ENCODE measurements at places on chromosomes 6 and 20. TPM values are rescaled to one million over a fixed set of nuclear protein-coding genes. Genes with fewer than 3 reads are reported as not detected.

DNA sequence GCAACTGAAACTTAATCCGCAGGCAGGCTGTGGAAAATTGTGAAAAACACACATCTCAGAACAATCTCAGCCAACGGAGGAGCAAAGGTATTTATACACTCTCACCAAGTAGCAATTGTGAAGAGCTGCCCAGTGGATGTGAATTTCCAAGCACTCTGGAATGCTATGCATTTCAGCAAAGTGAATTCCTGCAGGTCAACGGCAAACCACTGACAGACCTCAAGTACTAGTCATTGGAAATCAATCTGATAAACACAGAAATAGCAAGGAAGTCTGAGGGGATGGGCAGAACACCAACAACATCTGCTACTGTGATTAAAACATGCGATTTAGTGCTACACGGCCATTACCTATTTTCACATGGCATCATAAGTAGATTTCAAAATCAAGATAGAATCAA is 429.1 kb downstream of the HTR1B start:
- peak; percentile 84 for DNase-seq
- no peaks in the 10 kb centered on the region for H3K36me3 ChIP-seq
- H3K27me3 ChIP-seq, result no peaks in the 10 kb centered on the region
- H3K27ac ChIP-seq, result peak overlapping the region; percentile 14

DNA sequence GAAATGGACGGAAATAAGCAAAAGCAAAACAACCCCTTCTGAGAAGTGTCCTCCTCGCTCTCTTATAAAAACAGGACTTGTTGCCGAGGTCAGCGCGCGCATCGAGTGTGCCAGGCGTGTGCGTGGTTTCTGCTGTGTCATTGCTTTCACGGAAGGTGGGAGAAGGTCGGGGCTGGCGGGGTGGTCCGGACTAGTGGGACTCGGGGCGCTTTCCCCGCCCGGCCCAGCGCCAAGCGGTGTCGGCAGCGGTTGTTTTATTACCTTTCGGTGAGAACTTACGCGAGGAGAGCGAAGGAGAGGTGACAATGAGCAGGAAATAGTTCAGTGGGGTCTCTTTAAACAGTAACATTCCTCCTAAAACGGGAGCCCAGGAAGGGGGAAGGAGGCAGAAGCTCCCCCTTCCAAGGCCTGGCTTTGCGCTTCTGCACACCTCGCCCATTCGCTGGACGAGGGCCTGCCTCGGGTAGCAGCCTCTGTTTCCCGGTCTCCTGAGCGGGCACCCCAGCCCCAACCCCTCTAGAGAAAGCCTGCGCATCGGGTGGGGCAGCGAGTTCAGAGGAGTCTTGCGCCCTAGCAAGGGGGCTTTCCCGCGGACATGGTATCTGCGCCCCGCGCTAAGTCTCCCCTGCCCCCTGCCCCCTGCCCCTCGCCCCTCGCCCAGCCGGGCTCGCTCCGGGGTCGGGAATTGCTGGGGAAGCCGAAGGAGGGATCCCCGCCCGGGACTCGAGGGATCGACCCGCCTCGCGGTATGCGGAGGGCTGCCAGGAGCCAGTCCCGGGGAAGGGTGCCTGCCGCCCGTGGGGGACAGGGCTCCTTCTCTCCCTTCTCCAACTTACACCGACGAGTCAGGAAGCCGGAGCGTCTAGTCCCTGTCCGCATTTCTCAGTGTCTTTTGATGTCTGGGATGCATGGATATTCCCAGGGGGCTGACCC is 1.2 kb upstream of the TBXT start:
- H3K4me1 ChIP-seq, result peaks cover 56% of the 10 kb centered on the region
- H3K4me3 ChIP-seq, result peak overlapping the region; percentile 80
- peaks cover 98% of the 10 kb centered on the region for H3K27me3 ChIP-seq
- peak; percentile 47 for DNase-seq
- no peaks in the 10 kb centered on the region for H3K36me3 ChIP-seq
- no peak overlapping the region for H3K27ac ChIP-seq

- no peak overlapping the region for H3K27ac ChIP-seq
- peaks cover 9% of the 10 kb centered on the region for H3K36me3 ChIP-seq
- DNase-seq, result no peak
- H3K27me3 ChIP-seq, result no peaks in the 10 kb centered on the region
Observed at GRCh38 chr6:48101290-48101689, 9.7 kb downstream of the PTCHD4 start.

The RFX6 gene
- 0.31 TPM for total RNA-seq

The GNRH2 gene
- total RNA-seq, result not detected

GRCh38 chr6:130749402-130749801 is 77.8 kb upstream of the SMLR1 start:
- H3K27ac ChIP-seq, result no peak overlapping the region
- H3K4me3 ChIP-seq, result no peak overlapping the region
- DNase-seq, result peak; percentile 41
- no peaks in the 10 kb centered on the region for H3K27me3 ChIP-seq

- no peaks in the 10 kb centered on the region for H3K27me3 ChIP-seq
- H3K4me1 ChIP-seq, result no peaks in the 10 kb centered on the region
Observed at GRCh38 chr6:1435806-1436205, 46.4 kb downstream of the FOXF2 start.

DNA sequence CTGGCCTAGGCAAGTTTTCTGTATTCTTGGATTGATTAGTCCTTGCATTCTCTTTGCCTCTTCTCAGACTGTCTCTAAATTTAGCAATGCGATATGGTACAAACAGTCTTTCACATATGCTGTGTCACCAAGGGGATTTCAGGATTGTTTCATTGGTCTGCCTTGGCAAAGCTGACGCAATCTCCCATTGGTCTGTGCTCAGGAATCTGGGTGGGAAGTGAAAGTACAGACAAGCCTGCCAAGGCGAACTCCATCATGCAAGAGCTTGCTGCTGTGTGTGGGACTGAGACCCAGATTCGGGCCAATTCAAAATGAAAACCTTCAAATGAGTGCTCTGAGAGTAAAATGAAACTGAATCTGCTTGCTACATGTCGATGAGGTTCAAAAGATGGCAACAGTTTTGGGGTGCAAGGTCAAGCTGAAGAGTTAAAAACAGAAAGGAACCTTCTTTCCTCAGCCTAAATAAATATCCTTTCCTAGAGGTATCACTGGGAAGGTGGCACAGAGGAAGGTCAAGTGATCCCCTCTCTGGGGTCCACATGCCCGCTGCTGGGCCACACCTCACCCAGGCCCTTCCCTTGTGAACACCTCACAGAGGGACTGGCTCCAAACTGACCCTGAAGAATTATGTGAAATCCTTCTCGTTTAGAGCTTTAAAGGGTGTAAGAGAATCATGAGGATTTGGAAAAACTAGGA is 198.8 kb upstream of the PREP start:
- DNase-seq, result no peak
- H3K27ac ChIP-seq, result no peak overlapping the region
- H3K4me1 ChIP-seq, result peaks cover 8% of the 10 kb centered on the region
- H3K36me3 ChIP-seq, result no peaks in the 10 kb centered on the region
- H3K4me3 ChIP-seq, result no peak overlapping the region

The RBBP8NL gene
- 0.66 TPM for total RNA-seq

The SAMD10 gene
- 2.8 TPM for total RNA-seq

GRCh38 chr20:15485519-15485918 is 1087.7 kb downstream of the KIF16B start:
- no peaks in the 10 kb centered on the region for H3K27me3 ChIP-seq
- H3K27ac ChIP-seq, result no peak overlapping the region
- no peaks in the 10 kb centered on the region for H3K36me3 ChIP-seq
- H3K4me1 ChIP-seq, result peaks cover 8% of the 10 kb centered on the region
- DNase-seq, result no peak

GRCh38 chr20:23541330-23541729 is 27.0 kb downstream of the CST9L start:
- peaks cover 7% of the 10 kb centered on the region for H3K4me1 ChIP-seq
- H3K4me3 ChIP-seq, result no peak overlapping the region
- no peaks in the 10 kb centered on the region for H3K36me3 ChIP-seq
- DNase-seq, result no peak
- H3K27ac ChIP-seq, result no peak overlapping the region

The TBX18 gene
- not detected for total RNA-seq

- no peaks in the 10 kb centered on the region for H3K36me3 ChIP-seq
- no peak for DNase-seq
- no peak overlapping the region for H3K4me3 ChIP-seq
Observed at GRCh38 chr6:41836660-41837052, 49.2 kb downstream of the TOMM6 start.

GRCh38 chr6:89121934-89122333 is 4.1 kb upstream of the SRSF12 start:
- no peak for DNase-seq
- no peaks in the 10 kb centered on the region for H3K36me3 ChIP-seq
- H3K4me1 ChIP-seq, result peaks cover 2% of the 10 kb centered on the region
- no peak overlapping the region for H3K27ac ChIP-seq
- peaks cover 42% of the 10 kb centered on the region for H3K27me3 ChIP-seq
- no peak overlapping the region for H3K4me3 ChIP-seq

- H3K27ac ChIP-seq, result no peak overlapping the region
- H3K27me3 ChIP-seq, result no peaks in the 10 kb centered on the region
- no peak for DNase-seq
- no peaks in the 10 kb centered on the region for H3K36me3 ChIP-seq
- H3K4me1 ChIP-seq, result no peaks in the 10 kb centered on the region
- no peak overlapping the region for H3K4me3 ChIP-seq
Observed at GRCh38 chr6:162899148-162899547, 171.4 kb downstream of the PACRG start.

The TMEM74B gene
- 4.8 TPM for total RNA-seq

- H3K27ac ChIP-seq, result no peak overlapping the region
- peak; percentile 76 for DNase-seq
- peaks cover 99% of the 10 kb centered on the region for H3K27me3 ChIP-seq
- no peak overlapping the region for H3K4me3 ChIP-seq
Observed at GRCh38 chr20:2521369-2522305, 12.9 kb upstream of the ZNF343 start.

DNA sequence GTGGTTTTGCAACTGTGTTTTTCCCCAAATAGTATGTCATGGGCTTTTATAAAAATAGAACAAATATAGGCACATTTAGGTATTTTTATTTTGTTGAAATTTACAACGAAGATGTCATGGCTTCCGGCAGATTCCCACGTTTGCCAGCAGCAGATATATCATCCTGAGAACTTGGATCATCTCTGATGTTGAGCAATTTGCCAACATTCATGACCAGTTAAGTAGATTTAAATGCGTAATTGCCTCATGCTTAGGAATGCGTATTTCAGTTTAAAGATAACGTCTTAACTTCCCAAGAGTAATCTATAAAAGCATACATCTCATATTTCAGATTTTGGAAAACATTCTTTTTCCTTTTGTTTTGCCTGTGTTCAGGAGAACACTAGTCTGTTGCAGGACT is 457.8 kb downstream of the QKI start:
- DNase-seq, result no peak
- H3K36me3 ChIP-seq, result no peaks in the 10 kb centered on the region
- H3K4me3 ChIP-seq, result no peak overlapping the region

The ATXN1 gene
- 9.1 TPM for total RNA-seq

The CLVS2 gene
- total RNA-seq, result 0.66 TPM

The PNLDC1 gene
- 0.12 TPM for total RNA-seq

The KCNB1 gene
- total RNA-seq, result 0.50 TPM

Data from GM23338 (cell line).